ENCODE measurements at places on chromosomes 16 and 17.

GRCh38 chr17:82527898-82528297 is 8.4 kb downstream of the FOXK2 start:
- no peak for DNase-seq

DNA sequence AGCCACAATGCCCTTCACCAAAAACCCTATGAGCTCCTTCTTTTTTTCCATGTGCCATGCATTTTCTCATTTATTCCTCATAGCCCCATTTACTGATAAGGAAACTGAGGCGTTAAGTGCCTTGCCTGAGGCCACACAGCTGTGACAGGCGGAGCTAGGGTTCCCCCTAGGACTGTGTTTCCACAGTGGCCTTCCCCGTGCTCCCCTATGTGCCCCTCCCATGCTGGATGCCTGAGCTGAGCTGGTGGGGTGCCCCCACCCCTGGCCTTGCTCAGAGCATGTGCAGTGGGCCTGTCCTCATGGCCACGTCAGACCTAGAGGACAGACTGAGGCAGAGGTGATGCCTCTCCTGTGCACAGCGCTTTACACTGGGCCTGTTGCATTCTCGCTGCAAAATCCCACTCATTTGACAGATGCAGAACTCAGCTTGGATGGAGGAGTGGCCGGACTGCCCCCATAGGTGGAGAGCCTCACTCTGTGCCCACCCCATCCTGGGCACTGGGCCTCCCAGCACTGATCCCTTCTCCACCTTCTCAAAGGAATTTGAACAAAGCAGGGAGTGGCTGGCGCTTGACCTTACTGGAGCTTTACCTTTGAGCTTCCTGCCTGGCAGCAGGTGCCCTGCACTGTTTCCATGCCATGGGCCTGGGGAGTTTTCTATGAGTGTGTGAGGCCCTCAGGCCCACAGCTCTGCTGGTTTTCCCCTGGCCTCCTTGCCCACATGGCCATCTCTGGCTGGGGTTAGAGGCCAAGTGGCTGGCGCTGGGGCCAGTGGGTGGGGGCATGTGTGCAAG is 2.6 kb downstream of the MAP2K3 start:
- no peak for DNase-seq

GRCh38 chr16:75222271-75222783 is 3.5 kb downstream of the CTRB1 start:
- DNase-seq = no peak

DNA sequence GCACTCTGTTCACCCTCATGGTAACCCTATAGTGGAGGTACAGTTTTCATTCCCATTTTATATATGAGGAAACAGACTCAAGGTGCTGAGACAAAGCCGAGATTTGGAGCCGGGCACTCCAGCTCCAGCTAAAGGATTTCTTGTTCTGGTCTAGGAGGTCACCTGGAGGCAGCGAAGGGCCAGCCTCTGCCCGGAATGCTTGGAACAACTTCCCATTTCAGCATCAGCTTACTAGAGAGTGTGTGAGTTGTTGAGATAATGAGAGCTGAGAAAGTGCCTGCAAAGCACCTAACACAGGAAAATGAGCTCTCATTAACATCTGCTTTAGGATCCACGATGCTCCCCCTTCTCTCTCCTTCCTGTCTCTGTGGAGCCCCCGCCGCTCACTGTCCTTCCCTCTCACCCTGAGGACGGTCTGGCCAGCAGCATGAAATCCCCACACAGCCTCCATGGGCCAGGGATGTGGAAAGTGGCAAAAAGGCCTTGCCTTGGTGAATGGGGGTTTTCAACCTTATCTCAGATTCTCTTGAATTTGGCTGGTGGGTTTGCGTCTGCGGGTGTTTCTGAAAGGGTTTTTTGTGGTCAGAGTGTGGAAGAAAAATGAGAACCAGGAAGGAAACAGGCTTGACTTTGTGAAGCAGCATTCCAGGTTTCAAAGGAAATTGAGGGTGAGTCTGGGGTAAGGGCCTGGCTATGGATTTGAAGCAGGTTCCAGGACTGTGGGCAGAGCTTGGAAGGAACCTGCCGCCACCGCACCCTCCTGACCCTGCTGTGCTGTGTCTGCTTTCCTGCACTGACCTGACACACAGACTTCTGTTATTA is 178.7 kb downstream of the FOXL1 start:
- DNase-seq = no peak

- DNase-seq = no peak
Observed at GRCh38 chr17:63589646-63590045, 11.0 kb upstream of the TACO1 start.

DNA sequence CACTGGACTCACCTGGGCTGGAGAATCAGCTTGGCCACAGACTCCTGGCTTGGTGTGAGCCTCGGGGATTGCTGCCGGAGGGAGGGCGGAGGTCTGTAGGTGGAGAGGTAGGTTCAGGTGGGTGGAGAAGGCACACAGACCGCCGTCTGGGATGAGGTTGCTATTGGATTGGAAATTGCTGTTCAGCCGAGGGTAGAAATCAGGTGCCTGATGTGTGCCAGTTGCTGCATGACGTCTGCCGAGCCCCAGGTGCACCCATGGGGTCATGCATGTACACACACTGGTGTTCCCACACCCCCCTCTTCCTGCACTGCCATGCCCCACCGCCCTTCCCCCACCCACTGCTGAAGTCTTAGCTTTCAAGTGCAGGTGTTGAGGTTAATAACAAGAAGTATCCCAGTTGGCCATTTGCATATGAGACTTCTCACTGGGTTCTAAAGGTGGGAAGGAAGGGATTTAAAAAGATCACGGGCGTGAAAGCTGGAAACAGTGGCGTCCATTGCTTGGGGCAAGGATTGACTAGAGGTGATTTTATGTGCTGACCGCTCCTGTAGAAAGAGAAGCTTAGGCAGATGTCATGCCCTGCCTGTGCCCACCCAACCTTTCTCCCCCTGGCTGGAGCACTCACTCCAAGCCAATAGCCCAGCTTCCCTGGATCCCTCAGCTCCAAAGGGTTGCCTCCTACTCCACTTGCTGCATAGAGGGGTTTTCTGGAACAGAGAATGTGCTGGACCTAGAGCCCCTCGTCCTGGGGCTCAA is 193.6 kb downstream of the CCDC182 start:
- DNase-seq = no peak

- no peak for DNase-seq
Observed at GRCh38 chr17:41065829-41066624, at the start of gene KRTAP2-4. Gene KRTAP2-4, minus strand, starts transcription at chr17:41065879. Its CDS starts 34 bp downstream, at chr17:41065845.

DNA sequence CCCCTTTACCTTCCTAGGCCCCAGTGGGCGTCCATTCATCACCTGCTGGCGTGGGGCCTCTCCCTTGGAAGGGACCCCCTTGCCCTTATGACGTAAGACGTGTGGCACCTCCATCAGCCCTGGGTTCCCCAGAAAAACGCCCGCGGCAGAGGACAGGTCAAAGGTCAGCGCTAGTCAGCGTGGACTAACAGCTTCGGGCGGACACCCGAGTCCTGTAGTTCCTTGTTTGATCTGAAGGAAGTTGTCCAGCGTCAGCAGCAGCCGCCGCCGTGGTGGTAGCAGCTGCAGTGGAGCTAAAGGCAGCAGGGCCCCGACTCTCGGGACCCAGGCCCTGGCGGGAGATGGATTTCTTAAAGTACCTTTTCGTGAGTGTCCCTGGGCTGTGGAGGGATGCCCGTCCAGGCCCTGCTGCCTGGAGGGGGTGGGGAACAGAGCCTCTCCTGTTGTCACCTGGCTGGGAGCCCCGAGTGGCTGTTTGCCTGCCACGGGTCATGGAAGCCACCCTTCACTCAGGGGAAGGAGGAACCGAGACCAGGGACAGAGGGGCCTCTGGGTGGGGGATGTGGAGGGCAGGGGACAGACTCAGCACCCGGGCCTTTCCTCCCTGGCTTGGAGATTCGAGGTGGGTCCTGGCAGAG is 123.6 kb downstream of the OR1D5 start:
- no peak for DNase-seq

Measured in NCI-H1092 treated with DMSO at 0.1 percent for 48 hours (cell line).